ENCODE measurements at places on chromosomes 12 and 14.
A peak's percentile ranks its signal among the peaks of the same experiment; 100 is the strongest.

DNA sequence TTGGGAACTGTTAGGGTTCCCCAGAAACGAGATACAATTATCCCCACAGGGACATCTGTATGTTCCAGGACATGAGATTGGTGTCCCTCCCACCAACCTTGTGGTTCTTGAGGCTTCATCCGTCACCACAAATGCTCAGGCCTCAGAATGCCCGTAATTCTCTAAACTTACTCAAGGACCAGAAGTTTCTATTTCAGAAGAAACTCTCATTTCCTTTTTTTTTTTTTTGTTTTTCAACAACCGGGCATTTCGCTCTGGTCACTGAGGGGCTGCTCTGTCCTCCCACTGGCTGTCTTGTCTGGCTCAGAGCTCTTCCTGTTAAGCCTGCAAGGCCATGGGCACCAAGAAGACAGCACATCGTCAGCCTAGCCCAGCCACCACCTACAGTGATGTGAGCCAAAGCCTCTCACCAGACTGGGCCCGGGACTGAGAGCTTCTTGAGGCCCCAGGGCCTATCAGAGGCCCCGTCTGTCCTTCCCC is 36.2 kb downstream of the VDR start:
- no peak for DNase-seq

DNA sequence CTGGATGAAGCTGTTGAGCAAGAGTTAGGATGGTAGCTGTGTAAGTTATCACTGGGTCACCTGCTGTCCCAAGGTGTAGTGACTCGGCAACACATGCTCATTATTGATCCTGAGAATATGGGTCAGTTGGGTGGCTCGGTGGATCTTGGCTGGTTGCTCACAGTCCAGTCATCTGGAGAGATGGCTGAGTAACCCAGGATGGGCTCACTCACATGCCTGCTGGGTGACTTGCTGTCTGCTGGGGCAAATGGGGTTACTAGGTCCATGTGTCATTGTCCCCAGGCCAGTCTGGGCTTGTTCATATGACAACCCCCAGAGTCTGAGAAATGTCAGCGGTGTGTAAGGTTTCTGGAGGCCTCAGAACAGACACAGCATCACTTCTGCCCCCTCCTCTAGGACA is 69.5 kb downstream of the SLC15A4 start:
- no peak for DNase-seq

DNA sequence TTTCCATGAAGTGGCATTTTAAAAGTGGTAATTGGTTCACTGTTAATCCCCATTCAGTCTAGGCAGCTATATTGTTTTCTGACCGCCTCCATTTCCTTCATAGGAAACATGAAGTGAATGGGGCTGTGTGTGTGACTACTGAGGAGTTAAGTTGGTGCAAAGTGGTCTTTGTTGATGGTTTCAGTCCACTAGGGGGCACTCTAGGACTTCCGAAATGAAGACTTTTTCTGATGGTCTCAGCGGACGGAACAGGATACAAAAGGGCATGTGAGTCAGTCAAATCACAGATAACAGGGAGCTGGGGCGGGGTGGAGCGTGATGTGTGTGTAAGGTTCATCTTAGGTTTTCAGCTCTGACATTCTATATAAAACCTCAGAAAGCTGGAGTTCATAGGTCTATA is 240.1 kb upstream of the OR4E1 start:
- DNase-seq: peak; percentile 85

GRCh38 chr14:75888945-75889344 is 92.8 kb downstream of the TGFB3 start:
- DNase-seq: no peak

DNA sequence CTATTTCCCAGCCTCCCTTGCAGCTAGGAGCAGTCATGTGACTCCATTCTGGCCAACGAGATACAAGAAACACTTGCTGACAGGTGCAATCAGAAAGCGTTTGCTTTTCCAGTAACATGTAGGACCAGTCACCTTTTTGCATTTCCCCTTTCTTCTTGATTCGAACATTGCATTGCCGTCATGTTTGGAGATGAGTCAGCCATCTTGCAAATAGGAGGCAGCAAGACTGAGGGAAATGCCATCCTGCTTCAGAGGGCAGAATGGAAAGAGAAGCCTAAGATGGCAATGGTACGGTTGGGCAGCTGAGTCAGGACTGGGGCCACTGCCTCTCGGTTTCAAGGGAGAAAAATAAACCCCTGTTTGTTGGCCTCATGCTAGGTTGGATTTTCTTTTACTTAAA is 34.5 kb upstream of the GPR132 start:
- no peak for DNase-seq

DNA sequence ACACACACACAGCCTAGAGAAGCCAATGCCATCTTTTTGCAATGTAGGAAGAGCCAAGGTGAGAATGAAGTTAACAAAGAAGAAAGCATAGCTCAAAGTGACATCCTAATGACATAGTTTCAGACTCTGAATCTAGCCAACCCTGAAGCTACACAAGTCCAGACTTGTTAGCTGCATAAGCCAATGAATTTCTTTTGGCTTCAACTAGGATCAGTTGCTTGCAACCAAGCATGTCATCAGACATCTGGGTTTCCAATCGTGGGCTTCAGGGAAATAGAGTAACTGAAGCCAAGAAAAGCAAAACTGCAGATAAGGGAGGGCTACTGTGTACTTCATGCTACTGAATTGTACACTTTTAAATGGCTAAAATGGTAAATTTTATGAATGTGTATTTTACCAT is 4.4 kb upstream of the GPHN start:
- DNase-seq: no peak

DNA sequence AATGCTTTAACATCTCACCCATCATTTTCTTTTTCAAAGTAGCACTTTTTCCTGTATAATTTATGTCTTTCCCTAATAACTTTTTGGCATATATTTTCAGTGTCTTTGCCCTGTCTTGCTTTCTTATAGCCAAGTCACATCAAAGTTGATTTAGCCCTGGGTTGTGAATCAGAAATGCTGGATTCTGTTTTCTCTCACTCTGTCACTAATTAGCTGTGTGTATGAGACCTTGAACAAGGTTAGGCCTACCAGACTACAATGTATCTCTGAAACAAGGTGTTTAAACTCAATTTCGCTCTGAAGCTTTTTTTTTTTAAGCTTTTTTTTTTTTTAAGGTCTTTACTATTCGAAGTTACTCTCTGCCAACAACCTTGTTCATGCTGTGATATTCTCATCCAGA is 25.7 kb downstream of the CNOT2 start:
- no peak for DNase-seq

DNA sequence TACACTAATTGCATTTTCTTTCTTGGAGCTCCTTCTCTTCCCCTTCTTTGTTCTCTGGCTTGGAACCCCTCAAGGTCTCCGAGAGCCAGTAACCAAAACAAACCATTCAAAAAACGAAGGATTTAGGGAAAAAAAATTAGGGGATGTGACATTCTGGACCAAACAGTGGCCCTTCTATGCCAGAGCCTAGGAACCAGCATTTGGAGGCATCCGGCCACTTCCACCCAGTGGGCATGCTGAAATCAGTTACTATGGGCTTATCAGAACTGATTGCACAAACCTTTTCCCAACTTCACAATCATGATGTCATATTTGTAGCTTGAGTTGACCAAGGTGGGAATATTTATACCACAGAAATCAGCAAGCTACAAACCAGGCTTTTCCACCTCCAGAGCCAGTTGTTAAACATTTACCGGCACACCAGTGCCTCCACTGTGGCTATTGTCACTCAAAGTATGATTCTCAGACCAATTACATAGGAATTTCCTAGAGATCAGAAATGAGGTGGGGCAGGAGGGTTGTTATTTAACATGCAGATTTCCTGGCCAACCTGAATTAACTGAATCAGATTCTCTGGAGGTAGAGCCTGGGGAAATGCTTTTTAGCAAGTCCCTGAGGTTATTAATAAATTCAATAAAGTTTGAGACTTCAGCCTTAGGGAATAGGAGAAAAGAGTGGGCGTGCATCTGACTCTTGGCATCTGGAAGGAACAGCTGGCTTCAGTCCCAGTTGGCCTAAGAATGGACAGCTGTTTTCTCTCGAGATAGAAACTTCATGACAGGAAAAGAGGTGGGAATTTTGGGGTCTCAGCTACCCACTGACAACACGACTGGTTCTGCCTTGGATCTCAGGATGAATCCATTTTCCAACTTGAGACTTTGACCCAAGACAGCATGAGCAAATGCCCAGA is 273.9 kb downstream of the ZFP36L1 start:
- no peak for DNase-seq

DNA sequence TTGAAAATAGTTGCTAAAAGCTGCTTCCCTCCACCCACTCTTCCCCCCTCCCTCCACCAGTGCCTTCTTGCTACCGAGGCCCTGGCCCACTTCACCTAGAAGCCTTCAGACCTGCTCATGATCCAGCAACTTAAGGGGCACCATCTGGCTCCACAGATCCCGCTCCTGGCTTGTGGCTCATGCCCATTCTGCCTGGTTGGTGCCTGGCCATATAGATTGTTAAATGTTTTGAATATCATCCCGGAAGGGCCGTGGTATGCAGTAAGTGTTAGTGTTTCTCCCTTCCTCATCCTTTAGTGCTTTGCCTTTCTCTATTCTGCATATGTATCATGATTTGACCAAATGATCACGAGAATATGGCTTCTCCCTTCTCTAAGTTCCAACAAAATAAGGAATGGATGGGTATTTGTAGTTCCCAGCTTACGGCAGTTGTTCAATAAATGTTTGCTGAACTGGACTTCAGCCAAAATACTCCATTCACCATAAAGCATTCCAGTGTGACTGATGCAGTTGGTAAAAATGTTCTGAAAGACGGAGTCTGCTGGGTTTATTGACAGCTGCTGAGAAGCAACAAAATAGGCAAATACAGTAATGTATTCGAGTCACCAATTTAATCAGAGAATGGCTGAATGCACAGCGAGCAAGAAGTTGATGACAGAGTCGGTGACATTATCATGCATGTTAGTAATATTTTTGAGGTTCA is 30.7 kb downstream of the GRIP1 start:
- no peak for DNase-seq

- DNase-seq: no peak
Measured at GRCh38 chr12:24574538-24574937, 374.4 kb downstream of the BCAT1 start.

GRCh38 chr12:12540261-12541013 is 22.2 kb downstream of the DUSP16 start:
- DNase-seq: no peak

DNA sequence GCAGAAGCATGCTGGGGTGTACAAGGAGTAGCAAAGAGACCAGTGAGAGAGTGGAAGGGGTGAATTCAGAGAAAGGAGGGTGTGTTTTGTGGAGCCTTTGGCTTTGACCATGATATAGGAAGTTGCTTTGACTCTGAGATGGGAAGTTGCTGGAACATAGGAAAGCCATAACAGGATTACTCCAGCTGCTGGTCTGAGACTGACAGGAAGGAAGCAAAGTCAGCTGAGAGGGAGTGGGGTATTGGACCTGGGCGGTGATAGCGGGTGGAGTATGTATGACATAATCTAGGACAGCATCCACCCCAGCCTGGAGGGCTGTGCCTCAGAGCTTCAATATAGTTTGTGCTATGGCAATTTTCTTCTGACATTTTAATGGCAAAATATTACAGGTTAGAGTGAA is 324.4 kb downstream of the PDZRN4 start:
- DNase-seq: no peak

DNA sequence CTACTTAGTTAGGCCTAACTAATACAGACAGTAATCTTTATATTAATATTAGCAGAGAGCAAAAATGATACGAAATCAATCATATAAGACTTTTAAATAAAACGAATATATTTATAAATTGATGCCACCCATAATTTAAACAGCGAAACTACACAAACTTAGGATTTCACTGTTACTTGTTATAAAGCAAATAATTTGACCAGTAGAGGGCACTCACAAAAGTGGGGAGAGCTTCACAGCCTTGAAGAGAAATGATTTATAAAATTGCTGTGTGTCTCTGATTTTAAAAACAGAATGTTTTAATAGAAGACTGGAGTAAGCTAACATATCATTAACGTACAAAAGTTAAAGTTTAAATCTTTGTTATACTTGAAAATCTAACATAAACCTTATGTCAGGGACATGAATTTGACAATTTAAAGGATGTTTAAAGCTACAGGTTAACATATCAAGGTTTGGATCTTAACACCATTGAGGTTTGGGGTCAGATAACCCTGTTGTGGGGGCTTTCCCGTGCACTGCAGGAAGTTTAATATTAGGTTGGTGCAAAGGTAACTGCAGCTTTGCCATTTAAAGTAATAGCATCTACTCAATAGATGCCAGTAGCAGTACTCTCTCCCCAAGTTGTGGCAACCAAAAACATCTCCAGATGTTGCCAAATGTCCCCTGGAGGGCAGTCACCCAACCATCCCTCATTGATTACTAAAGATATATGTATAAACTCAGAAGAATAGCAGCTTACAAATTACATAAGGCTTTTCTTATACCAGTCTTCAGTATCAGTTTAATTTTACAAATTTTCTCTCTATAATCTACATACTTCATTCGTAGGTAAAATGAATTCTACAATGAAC is 9.3 kb downstream of the KRAS start:
- DNase-seq: peak; percentile 77

DNA sequence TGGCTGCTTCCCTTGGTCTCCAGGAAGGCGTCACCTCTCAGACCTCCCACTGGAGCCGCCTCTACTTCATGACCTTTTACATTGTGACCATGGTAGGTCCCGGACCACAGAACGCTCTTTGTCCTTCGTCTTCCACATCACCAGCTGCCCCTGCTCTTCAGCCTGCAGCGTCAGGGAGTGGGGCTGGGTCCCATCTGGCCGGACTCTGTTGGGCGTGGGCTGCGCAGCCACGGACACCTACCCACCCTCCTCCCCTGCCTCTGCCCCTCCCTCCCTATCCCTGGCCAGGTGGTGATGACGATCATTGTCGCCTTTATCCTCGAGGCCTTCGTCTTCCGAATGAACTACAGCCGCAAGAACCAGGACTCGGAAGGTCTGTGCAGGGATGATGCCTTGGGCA is 43.3 kb downstream of the SLC8B1 start:
- no peak for DNase-seq

DNA sequence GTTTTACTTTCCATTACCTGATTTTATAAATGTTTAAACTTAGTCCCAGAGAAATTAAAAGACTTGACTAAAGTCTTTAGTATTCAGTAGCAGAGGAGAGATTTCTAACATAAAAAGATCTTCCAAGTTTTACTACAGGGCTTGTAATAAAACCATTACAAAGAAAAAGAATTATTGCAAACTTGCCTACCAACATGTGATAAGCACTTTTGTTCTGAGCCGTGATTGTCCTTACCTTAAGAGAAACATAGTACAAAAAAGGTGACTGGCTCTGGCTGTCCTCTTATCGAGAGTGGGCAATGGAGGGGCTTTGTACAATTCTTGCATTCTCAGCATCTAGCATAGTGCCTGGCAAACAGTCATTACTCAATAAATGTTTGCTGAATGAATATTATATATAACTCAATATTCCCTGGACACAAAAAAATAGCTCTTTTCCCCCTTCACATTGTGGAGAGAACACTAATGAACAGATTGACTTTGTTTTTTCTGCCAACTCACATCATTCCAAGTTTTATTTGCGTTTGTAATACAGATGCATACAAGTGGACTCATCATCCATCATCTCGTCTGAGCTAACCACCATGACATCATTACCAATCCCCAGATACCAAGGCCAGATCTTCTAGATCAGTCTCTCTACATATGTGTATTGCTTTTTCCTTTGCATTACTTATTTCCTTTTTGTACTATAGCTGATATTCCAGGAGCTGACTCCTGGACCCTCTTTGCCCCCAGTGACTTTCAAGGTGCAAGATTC is 192.8 kb upstream of the EEA1 start:
- DNase-seq: no peak

- DNase-seq: no peak
Measured at GRCh38 chr12:103882861-103883596, 42.0 kb upstream of the NT5DC3 start.

- no peak for DNase-seq
Measured at GRCh38 chr12:45730084-45730347, 510 bp downstream of the ARID2 start.

- no peak for DNase-seq
Measured at GRCh38 chr14:54094765-54095164, 138.1 kb upstream of the BMP4 start.
